Right lung (tissue), 10 donors: ENCODE measurements at places on chromosomes 7 and 10. TPM values are rescaled to one million over a fixed set of nuclear protein-coding genes. Genes with fewer than 3 reads are reported as not detected.

DNA sequence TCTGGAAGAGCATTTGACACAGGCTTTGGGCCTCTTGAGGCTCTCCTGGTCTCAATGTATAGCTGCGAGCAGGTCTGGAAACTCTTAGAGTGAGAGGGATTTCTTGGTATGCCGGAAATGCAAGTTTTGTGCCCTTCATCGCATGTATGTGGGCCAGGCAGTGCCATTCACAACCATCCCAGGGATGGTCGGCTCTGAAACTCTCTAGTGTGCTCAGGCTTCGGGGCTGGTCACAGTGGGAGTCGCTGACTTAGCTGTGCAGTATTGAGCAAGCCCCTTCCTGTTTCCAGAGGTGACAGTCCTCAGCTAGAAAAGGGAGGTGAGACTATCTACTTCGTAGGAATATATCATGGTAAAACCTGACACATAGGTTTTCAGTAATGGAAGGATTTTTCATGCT lies 2.0 kb upstream of the AOAH start:
- DNase-seq = no peak

- no peak for DNase-seq
Measured at GRCh38 chr10:17038627-17039026, 91.0 kb downstream of the CUBN start.

GRCh38 chr10:29266641-29267040 lies 22.2 kb upstream of the LYZL1 start:
- DNase-seq = no peak

Gene ASAH2
- 0.34 TPM for polyA plus RNA-seq
